ENCODE measurements at places on chromosomes 1 and 21.

DNA sequence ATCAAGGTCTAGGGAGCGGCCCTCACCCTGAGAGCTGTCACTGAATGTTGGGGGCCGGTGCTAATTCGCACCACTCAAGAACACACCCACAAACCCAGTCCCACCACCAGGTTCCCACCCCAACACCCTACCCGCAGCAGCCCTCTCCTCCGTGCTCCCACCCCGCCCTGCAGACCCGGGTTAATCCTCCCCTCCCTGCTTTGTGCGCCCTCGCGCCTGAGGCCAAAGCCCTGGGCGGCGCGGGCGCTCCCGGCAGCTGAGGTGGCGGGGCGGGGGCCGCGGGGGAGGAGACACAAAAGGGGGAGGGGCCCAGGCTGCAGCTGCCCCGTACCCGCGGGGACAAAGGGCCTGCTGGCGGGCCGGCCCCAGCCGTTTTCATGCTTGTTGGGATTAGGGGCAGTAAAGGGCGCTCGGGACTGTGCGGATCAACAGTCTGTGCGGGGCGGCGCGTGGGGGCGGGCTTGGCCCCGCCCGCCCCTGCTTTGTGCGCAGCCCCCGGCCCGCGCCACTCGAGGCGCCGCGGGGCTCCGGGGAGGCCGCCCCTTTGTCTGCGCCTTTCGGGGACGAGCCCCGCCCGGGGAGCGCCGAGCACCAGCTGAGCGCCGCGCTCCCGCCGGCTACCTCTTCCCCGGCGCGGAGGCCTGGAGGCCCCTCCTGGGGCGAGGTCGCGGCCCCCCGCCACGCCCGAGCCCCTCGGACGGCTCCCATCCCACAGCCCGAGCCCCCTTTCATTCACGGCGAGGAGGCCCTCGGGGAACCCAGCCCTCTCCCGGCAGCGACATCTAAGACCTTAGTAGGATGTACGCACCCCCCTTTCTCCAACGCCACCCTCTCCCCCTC, 10.9 kb downstream of the C1orf216 start:
- no peak for DNase-seq

- DNase-seq, result no peak
These were observed 21.1 kb downstream of the ROR1 start for GRCh38 chr1:63794939-63795378.

DNA sequence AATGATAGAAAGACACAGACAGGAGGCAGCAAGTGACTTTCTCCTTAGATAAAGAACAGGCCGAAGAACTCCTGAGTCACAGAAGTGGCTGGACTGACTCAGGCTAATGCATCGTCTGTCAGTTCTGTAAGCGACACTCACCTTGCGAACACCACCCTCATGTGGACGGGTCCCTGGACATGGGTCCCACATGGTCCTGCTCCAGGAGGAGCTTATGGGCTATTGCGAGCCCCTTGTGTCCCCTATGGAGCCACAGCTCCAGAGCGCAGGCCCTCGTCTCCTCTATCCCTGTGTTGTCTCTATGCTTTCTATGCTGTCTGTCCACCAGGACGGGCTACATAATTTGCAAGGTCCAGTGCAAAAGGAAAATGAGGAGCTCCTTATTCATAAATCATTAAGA, 85.8 kb downstream of the TRABD2B start:
- no peak for DNase-seq

- no peak for DNase-seq
These were observed 65.0 kb upstream of the RNPC3 start for GRCh38 chr1:103460511-103460910.

DNA sequence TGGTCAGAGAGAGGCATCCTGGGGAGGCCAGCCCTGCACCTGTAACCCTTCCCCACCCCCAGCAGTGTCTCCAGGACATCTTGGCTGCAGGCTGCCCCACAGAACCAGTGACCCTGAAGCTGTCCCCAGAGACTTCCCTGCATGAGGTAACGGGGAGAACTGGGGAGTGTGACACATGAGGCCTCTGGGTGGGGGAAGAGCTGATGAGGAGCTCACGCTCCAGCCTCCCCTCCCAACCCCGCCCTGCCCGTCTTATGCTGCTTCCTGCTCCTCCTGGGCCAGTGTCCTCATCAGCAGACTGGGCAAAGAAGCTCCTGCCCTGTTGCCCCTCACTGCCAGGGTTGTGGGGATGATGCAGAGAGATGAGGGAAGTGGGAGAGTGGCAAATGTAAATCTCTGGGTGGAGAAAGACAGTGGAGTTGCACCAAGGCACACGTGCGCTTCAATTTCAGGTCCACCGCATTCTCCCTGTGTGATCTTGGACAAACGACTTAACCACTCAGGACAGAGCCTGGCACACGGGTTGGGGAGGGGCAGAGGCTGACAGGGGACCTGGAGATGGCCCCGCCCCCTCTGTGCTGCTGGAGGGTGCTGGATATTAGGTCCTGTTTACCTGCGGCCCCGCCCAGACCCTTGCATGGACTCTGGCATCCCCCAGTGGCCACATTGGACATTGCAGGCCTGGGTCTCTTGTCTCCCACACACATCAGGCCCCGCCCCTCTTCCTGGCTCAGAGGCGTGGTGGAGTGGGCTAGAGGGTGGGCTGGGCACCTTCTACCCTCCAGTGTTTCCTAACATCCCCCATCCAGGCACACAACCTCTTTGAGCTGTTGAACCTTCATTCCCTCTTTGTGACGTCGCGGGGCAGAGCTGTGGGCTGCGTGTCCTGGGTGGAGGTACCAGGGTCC, 12.3 kb downstream of the CLCNKB start:
- peak; percentile 41 for DNase-seq

GRCh38 chr1:215728169-215728568, 161.1 kb downstream of the KCTD3 start:
- no peak for DNase-seq

- DNase-seq, result no peak
These were observed 323.3 kb downstream of the AJAP1 start for GRCh38 chr1:4977701-4978100.

DNA sequence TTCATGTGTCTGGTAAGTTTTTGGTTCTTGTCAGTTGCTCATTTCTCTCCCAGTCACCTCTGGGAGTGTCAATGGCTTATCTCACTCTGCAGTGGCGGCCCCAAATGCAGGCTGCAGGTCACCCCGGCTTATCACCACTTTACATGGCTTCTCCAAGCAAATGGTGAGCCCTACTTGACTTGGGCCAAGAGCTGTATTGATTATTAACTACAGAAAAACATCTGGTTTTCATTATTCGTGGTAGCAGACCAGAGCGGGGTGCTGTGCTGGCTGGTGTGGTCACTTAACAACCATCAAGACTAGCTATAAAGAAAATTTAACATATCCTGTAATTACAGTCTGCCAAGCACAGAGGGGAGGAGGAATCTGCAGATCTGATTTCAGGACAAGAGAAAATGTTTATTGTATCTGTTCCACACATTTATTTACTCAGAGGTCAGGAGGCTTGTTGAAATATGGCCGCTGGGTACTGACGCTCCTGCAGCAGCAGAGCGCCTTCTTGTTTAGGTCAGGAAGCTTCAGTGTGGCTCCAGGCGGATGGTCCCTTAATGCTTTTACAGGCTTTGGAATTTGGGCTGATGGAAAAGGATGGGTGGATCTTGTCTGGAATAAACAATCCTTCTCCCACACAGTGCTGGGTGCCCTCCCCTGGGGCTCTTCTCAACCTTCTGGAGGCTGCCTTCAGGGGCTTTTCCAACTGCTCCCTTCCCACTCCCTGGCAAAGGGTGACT, 87.8 kb downstream of the HLX start:
- peak; percentile 84 for DNase-seq

GRCh38 chr21:29232530-29233255, 66.0 kb upstream of the BACH1 start:
- no peak for DNase-seq

GRCh38 chr1:170511038-170511437, 20.9 kb upstream of the GORAB start:
- DNase-seq, result no peak

GRCh38 chr1:45012639-45013278, 705 bp downstream of the UROD start:
- peak; percentile 40 for DNase-seq

DNA sequence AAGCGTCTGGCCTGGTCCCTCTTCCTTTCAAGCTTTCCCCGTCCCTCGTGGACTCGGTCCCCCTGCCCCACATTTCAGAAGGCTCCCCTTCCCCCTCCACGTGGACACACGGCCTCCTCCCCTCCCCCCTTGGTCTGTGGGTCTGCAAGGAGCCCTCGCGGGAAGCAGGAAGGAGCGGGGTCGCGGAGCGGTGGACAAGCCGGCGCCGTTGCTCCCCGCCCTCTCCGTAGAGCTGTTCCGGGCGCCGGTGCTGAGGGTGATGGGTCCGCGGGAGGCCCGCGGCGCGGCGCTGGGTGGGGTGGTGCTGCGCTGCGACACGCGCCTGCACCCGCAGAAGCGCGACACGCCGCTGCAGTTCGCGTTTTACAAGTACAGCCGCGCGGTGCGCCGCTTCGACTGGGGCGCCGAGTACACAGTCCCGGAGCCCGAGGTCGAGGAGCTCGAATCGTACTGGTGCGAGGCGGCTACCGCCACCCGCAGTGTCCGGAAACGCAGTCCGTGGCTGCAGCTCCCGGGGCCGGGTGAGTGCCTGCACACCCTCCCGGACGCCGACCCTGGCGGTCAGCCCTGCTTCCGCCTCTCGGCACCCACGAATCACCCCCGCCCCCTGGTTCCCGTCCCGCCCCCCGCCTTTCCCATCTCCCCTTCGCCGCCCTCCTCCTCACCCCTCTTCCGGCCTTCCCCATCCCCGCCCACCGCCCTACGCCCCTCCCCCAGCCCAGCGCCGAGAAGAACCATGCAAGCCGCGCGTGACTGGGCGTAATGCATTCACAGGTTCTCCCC, 5.3 kb downstream of the FCRLB start:
- no peak for DNase-seq
